ENCODE measurements at places on chromosomes 16 and 17.
A peak's percentile ranks its signal among the peaks of the same experiment; 100 is the strongest.

DNA sequence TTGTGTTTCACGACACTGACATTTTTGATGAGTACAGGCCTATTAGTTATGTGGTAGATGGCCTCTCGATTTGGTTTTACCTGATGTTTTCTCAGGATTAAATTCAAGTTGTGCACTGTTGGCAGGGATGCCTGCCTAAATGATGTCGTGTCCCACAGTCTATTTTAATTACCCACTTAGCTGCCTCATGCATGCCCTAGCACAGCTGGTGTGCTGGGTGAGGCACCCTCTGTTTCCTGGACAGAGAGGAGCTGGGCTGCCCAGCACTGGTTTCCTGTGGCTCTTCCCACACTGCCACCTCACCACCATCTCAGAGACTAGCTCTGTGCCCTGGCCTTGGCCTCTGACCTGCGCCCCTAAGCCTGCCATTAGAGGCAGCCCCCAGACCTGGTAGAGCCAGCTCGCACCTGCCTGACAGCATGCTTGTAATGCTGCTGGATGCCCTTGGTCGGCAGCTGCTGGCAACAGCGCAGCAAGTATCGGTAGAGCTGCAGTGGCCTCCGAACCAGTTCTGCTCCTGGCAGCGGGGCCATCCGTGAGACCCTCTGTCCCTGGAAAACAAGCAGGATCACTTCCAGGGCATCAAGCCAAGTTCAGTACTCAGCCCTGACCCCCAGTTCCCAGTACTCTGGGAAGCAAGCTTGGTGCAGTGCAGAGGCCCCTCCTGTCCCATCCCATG is 10.9 kb downstream of the LYRM9 start:
- no peak overlapping the region for H3K4me3 ChIP-seq
- no peak overlapping the region for H3K27ac ChIP-seq
- no peak for DNase-seq
- H3K36me3 ChIP-seq: peaks cover 1% of the 10 kb centered on the region
- peaks cover 46% of the 10 kb centered on the region for H3K4me1 ChIP-seq
- no peaks in the 10 kb centered on the region for H3K27me3 ChIP-seq

DNA sequence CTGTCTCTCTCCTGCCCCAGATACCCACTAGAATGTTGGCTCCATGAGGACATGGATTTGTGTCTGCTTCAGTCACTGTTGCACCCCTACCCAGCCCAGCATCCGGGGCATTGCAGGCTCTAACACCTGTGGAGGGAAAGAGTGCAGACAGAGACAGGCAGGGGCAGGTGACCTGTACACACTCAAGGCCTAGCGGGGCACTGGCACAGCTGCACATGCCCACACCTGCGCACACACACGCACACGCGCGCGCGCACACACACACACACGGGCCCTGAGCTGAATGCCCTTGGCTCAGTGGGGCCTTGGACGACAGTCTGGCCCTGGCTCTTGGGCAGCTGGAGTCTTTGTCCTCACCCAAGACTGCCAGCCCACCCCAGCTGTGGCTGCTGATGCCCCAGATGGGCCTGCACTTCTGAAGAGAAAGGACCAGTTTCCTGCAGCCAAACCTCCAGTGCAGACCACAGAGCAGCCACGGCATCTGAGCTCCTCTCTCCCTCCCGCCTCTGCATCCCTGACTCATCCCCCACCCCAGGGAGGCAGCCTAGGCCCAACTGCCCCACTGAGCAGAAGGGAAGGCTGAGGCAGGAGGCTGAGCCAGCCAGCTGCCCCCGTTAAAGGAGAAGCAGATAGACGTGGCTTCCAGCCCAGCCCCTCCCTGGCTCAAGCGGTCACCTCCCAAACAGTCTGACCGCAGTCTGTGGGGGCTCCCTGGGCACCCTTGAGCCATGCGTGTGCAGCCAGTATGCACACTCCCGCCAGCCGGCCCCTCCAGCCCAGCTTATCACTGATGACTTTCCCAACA is 12.3 kb upstream of the RAI1 start:
- H3K36me3 ChIP-seq: no peaks in the 10 kb centered on the region
- H3K4me1 ChIP-seq: peaks cover 20% of the 10 kb centered on the region
- no peak for DNase-seq
- no peak overlapping the region for H3K27ac ChIP-seq
- no peak overlapping the region for H3K4me3 ChIP-seq
- peaks cover 10% of the 10 kb centered on the region for H3K27me3 ChIP-seq

DNA sequence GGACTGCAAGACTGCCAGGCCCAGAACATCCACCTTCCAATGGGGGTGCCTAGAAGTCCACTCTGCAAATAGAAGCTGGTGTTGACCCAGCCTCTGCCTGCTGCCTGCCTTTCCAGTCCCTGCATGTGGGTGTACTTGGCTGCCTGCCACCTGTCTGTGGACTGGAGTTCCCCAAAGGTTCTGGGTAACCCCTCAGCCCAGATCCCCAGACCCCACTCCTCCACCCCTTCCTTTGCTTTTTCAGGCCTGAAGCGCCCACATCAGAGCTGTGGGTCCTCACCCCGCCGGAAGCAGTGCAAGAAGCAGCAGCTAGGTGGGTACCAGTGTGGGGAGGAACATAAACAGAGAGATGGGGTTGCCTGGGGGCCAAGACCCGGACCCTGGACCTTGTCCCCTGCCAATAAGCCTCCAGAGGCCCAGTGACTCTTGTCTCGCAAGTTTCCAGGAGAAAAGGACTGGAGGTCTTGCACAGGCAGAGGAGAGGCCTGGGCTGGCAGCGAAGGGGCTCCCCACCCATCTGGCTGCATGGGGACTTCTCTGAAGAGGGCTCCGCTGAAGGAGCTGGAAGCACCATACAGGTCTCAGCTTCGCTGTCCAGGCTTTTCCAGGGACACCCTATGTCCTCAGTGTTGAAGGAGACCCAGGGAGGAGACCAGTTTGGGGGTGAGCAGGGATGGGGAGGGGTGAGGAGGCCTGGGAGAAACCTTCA is 34.3 kb downstream of the NLRC5 start:
- peak overlapping the region; percentile 84 for H3K27ac ChIP-seq
- H3K27me3 ChIP-seq: no peaks in the 10 kb centered on the region
- peak; percentile 70 for DNase-seq
- peaks cover 94% of the 10 kb centered on the region for H3K36me3 ChIP-seq
- H3K4me3 ChIP-seq: peak overlapping the region; percentile 41

- H3K27me3 ChIP-seq: no peaks in the 10 kb centered on the region
- H3K4me1 ChIP-seq: peaks cover 94% of the 10 kb centered on the region
- H3K27ac ChIP-seq: peak overlapping the region; percentile 73
Measured at GRCh38 chr17:80675438-80676095, 130.9 kb downstream of the RPTOR start.

GRCh38 chr16:10776280-10776679 is 32.6 kb downstream of the NUBP1 start:
- peak overlapping the region; percentile 44 for H3K27ac ChIP-seq
- H3K4me1 ChIP-seq: peaks cover 31% of the 10 kb centered on the region
- H3K36me3 ChIP-seq: no peaks in the 10 kb centered on the region
- peak; percentile 52 for DNase-seq
- H3K4me3 ChIP-seq: no peak overlapping the region

DNA sequence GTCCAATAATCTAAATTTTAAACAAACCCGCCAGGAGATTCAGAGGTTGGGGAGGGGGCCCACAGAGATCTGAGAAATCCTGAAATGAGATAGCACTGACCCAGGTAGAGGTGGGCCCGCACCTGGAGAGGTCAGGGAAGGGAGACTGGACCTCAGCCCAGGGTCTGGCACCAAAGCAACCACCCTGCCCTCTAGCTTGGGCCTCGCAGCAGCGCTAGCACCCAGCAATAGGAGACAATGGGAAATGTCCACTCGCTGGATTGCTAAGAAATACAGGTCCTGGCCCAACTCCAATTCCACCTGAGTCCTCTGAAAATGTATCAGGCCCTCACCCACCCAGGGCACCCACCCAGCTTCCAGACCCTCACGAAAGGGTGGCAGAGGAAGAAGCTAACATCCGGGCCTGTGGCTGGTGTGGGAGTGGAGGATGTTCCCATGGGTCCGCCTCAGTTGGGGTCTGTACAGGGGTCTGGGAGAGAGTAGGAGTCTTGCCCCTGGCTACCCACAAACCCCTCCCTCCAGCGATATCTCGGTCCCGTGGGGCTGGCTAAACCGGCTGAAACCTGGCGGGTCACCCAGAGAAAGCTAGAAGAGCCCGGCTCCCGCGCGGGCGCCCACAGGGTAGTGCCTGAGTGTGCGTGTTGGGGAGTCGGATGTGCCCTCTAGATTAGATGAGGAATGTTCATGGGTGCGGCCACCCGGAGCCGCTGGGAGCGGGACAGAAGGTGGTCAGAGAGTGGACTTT is 1.1 kb downstream of the PLLP start:
- peaks cover 33% of the 10 kb centered on the region for H3K27me3 ChIP-seq
- peaks cover 24% of the 10 kb centered on the region for H3K4me1 ChIP-seq
- H3K27ac ChIP-seq: no peak overlapping the region
- H3K4me3 ChIP-seq: peak overlapping the region; percentile 62
- DNase-seq: no peak

- no peak overlapping the region for H3K4me3 ChIP-seq
- peaks cover 16% of the 10 kb centered on the region for H3K27me3 ChIP-seq
- H3K36me3 ChIP-seq: no peaks in the 10 kb centered on the region
- peaks cover 26% of the 10 kb centered on the region for H3K4me1 ChIP-seq
Measured at GRCh38 chr17:16512011-16512410, 20.0 kb upstream of the LRRC75A start.

DNA sequence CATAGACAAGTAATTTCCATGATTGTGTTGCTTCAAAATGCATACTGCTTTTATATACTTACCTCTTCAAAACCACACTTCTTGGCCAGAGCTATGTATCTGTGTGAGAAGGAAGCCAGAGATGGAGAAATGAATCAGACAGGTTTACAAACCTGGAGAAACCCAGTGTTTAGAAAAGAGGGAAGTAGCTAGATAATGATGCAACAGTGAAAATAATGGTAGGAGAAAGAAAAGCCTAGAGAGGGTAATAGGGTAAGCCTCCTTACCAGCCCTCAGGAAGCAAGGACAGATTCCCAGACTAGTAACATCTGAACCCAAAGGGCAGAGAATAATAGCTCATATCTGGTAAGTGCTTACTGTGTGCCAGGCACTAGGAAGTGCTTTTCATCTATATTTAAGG is 250.3 kb upstream of the CDH11 start:
- H3K27me3 ChIP-seq: no peaks in the 10 kb centered on the region
- no peak overlapping the region for H3K27ac ChIP-seq
- H3K4me3 ChIP-seq: no peak overlapping the region
- DNase-seq: no peak

DNA sequence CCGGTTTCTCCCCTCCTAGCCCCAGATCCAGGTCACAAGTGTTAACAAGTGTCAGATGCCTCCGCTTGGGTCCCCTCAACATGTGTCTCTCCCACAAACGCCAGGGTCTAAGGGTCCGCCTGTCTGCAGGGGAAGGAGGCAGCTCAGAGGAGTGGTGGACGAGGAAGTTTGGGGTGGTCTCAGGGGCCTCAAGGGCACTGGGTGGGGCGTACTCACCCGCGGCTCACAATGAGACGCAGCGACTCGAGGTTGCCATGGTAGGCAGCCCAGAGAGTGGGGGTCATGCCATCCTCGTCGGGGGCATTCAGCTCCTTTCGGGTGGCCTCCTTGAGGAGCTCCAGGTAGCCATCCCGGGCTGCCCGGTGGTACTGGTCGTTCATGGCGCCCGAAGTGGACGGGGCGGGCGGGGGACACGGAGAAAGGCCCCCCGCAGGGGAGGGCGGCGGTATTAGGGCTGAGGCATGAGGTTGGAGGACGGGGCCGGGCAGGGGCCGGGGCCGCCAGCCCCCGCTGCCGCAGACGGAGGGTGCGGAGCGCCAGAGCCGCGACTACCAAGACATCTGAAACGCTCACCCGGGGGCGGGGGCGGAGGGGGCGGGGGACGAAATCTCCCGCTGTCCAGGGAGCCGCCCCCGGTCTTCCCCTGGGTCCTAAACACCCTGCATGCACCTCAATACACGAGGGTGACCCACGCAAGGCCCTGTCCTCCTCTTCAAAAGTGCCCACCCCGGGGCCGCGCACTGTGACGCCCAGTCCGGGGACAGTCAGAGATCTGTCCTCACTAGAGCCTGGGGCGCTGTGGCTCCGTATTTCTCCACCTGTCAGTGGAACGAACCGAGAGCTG is at the start of gene USH1G:
USH1G (minus strand) TSS at position 562 of the 844 bp plus-strand sequence; CDS start at position 380, 182 bp downstream.
- H3K4me3 ChIP-seq: no peak within 1 kb of the TSS
- no peaks in the 10 kb centered on the region for H3K36me3 ChIP-seq
- peaks cover 63% of the 10 kb centered on the region for H3K27me3 ChIP-seq
- no peak within 1 kb of the TSS for H3K27ac ChIP-seq

GRCh38 chr17:76623271-76624146 is 20.0 kb downstream of the ST6GALNAC1 start:
- H3K27ac ChIP-seq: no peak overlapping the region
- peaks cover 16% of the 10 kb centered on the region for H3K27me3 ChIP-seq
- H3K4me1 ChIP-seq: peaks cover 2% of the 10 kb centered on the region
- H3K4me3 ChIP-seq: no peak overlapping the region
- DNase-seq: peak; percentile 77
- H3K36me3 ChIP-seq: no peaks in the 10 kb centered on the region

- peak overlapping the region; percentile 93 for H3K27ac ChIP-seq
- H3K36me3 ChIP-seq: peaks cover 11% of the 10 kb centered on the region
- peak; percentile 42 for DNase-seq
- H3K27me3 ChIP-seq: no peaks in the 10 kb centered on the region
Measured at GRCh38 chr16:8958344-8959167, 5.2 kb downstream of the USP7 start.

DNA sequence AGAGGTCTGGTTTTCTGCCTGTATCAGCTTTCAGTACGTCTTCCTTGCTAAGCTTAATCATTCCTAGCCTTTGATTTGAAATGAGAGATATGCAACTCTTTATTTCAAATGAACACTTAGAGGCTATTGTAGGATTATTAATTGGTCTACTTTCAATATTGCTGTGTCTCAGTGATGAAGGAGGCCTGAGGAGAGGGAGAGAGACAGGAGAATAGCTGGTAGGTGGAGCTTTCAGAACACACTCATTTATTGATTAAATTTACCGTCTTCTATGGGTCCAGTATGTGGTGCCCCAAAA is 187.0 kb downstream of the BCAS3 start:
- H3K4me1 ChIP-seq: peaks cover 14% of the 10 kb centered on the region
- no peak overlapping the region for H3K4me3 ChIP-seq
- no peaks in the 10 kb centered on the region for H3K36me3 ChIP-seq
- no peak for DNase-seq
- no peak overlapping the region for H3K27ac ChIP-seq

GRCh38 chr17:12048843-12049473 is 28.3 kb downstream of the MAP2K4 start:
- peaks cover 32% of the 10 kb centered on the region for H3K4me1 ChIP-seq
- no peak overlapping the region for H3K27ac ChIP-seq
- peaks cover 3% of the 10 kb centered on the region for H3K36me3 ChIP-seq
- DNase-seq: no peak
- no peak overlapping the region for H3K4me3 ChIP-seq

DNA sequence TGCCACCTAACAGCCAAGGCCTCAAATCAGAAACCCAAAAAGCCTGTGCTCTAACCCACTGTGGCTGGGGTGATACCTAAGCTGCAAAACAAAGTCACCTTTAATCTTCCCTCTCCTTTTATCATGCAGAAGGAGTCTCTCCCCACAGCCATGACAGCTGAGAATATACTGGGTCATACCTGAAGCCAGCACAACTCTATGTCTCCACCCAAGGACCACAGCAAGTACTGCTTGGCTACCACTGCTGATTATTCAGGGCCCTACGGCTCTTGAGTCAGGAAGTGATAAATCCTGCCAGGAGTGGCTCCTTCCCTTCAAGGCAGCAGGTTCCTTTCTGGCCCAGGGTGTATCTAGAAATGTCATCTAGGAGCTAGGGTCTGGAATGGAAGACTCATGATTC is 151.5 kb upstream of the TOM1L1 start:
- no peak overlapping the region for H3K27ac ChIP-seq
- no peaks in the 10 kb centered on the region for H3K4me1 ChIP-seq
- no peaks in the 10 kb centered on the region for H3K36me3 ChIP-seq
- no peak overlapping the region for H3K4me3 ChIP-seq
